ENCODE measurements at places on chromosomes 7 and 10.

DNA sequence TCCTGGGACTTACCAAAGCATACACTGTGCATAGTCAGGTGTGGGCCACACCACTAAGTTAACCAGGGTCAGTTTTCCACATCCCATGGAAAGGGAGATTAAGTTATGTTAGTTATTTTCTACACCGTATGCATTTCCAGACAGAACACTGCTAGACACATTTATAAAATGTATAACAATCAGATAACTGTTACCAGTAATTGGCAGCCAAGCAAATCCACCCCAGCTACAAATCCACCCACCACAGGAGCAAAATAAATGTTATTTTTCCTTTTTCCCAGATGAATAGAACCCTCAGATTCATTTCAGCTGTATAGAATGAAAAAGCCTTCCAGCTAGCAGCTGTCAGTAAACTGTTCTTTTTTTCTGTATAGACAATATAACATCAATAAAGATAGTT lies 256.9 kb upstream of the FZD1 start:
- DNase-seq = no peak

GRCh38 chr10:121048749-121049148 lies 197.6 kb downstream of the WDR11 start:
- no peak for DNase-seq

DNA sequence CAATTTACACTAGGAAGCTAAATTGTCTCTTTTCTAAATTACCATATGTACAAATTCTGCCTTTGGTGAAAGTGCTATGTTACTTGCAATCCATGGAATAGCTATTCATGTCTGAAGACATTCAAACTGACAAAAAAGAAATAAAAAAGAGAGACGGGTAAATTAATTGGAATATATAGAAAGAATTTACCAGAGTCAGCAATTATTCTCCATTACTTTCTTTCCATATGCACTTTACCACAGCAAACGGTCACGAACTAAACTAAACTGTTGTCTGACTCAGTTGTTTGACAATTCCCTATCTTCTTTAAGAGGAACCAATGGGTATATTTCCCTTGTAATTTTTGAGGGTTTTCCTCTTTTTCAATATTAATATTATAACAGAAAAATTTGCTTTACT lies 85.7 kb downstream of the HOXA1 start:
- no peak for DNase-seq

GRCh38 chr7:157851501-157852067 lies 514.8 kb downstream of the DNAJB6 start:
- DNase-seq = peak; percentile 37

GRCh38 chr7:154857728-154858681 lies 144.9 kb downstream of the PAXIP1 start:
- no peak for DNase-seq

DNA sequence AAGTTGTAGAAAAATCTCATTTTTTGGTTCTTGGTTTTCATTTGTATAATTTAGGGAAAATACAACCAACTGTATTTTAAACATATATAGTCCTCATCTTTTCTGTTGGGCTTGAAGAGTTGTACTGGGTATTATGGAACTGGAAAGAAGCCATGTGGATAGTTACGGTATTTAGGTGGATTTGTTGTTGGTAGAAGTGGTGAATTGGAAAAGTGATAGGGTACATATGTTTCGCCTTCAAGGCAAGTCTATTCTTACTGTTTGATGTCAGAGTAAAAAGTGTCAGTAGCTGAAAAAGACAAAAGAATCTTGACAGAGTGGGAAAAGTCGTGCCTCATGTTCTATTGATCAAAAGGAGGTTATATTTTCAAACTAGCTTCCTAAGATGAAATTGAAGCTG lies 64.6 kb downstream of the GBF1 start:
- no peak for DNase-seq

DNA sequence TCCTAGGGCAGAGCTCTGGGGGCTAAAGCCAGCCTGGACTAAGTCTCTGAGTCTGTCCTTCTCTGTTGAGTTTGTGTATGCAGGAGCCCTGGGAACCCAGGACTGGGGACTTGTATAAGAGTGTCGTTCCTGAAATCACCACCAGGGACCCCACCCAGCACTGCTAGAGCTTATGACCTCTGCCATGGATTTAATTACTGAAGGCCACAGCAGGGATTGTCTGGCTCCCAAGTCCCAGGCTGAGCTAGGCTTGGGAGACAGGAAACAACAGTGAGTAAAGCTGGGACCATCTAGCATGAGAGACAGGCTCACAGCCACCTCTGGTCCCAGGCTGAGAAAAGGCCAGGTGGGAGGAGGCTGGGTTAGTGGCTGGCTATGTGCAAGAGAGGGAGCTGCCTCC lies 1.4 kb upstream of the TSPAN15 start:
- DNase-seq = peak; percentile 38

DNA sequence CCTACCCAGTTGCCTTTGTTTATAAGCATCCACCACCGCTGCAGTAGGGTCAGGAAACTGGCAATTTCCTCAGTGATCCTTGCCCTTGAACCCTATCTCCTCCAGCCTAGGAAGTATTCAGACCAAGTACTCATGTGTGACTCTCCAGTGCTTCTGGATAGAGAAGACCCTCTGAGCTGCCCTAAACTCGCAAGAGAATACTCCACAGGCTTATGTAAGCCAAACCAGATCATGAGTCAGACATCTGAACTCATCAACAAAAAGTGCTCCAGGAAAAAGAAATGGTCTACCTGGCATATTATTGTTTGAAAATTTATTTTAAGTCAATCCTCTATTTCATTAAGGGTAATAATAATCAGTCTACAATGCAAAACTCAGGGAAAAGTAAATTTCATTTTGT lies 101.3 kb downstream of the KAT6B start:
- DNase-seq = no peak

All from T follicular helper cell (primary cell).